ENCODE measurements at places on chromosomes 2 and 18. TPM values are rescaled to one million over a fixed set of nuclear protein-coding genes. Genes with fewer than 3 reads are reported as not detected.

Gene SGO2
- 3.5 TPM for polyA plus RNA-seq

Gene GTF2A1L
- not detected for polyA plus RNA-seq

Gene EFHD1
- polyA plus RNA-seq: 0.73 TPM

Gene COL4A3
- 6.2 TPM for polyA plus RNA-seq

Gene CD8B2
- polyA plus RNA-seq: not detected

Gene OSBPL1A
- polyA plus RNA-seq: 0.84 TPM

Gene MCEE
- polyA plus RNA-seq: 25.9 TPM

Gene MARCHF4
- not detected for polyA plus RNA-seq

Gene CPO
- polyA plus RNA-seq: not detected

Gene FRZB
- 0.90 TPM for polyA plus RNA-seq

Gene RNF144A
- polyA plus RNA-seq: 0.83 TPM

Gene STON1
- 0.06 TPM for polyA plus RNA-seq

Gene CRYGC
- polyA plus RNA-seq: not detected

Gene DOCK10
- 26.9 TPM for polyA plus RNA-seq

Gene SCN2A
- polyA plus RNA-seq: 0.06 TPM

Gene LTBP1
- polyA plus RNA-seq: not detected

Gene RNF125
- polyA plus RNA-seq: 11.7 TPM

Gene RBBP8
- 10.8 TPM for polyA plus RNA-seq

Gene MPHOSPH10
- 25.2 TPM for polyA plus RNA-seq

Gene CASP10
- 14.9 TPM for polyA plus RNA-seq

Gene AGAP1
- polyA plus RNA-seq: not detected

Gene ADAM23
- not detected for polyA plus RNA-seq

Gene GALNT14
- 0.68 TPM for polyA plus RNA-seq
